ENCODE measurements at places on chromosomes 12 and 14.

- DNase-seq: no peak
Observed at GRCh38 chr12:104520242-104520900, 63.6 kb downstream of the CHST11 start.

- no peak for DNase-seq
Observed at GRCh38 chr12:126361804-126362203, 1296.6 kb downstream of the AACS start.

GRCh38 chr12:116773276-116773731 is 35.2 kb downstream of the RNFT2 start:
- DNase-seq: no peak

- DNase-seq: no peak
Observed at GRCh38 chr12:22600181-22600580, 24.8 kb upstream of the ETNK1 start.

DNA sequence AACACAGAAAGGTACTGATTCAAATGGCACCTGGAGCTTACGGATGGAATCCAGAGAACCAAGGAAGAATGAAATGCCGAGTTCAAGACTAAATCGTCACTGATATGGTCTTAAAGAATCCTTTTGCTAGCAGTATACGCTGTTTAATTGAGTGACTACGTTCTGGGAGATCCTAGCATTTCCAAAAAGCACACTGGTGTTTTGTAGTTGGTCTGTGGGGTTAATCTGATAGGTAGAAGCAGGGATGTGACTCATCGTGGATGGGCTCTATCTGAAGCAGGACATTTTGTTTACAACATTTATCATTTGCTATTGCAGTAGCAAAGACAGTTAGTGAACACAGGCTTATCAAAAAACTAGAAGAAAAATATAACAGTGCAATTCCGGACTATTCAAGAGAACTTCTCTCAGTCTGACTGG is 169.2 kb upstream of the HMGA2 start:
- no peak for DNase-seq

DNA sequence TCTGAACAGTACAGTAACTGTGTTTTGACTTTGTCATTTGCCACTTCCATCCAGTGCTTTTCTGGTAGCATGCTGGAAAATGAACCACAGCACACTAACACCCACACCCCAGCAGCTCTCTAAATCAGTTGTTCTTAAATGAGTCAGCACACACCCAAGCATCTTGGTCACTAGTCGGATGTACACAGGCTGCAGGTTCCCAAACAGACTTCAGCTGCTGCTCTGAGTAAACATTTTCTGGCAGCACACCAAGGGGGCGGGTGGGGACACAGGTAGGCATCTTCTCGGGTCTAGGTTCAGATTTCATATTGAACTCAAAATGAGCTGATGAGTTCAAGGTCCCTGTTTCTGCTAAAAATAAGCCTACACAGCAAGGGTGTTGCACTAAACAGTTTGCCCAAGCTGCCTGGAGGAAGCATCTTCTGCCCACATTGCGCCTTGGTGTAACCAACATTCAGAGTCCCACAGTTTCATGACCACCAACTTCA is 39.8 kb downstream of the IFNG start:
- DNase-seq: peak; percentile 19

GRCh38 chr12:130498589-130499385 is 161.1 kb downstream of the PIWIL1 start:
- DNase-seq: no peak

Data from inflammatory macrophage treated with lipopolysaccharide for 4 hours (primary cell).